ENCODE measurements at places on chromosomes 5 and 9.

GRCh38 chr9:75604661-75605060 lies 285.8 kb upstream of the PCSK5 start:
- DNase-seq, result no peak

- DNase-seq, result no peak
These were observed 32.9 kb downstream of the SCAI start for GRCh38 chr9:125110464-125110863.

DNA sequence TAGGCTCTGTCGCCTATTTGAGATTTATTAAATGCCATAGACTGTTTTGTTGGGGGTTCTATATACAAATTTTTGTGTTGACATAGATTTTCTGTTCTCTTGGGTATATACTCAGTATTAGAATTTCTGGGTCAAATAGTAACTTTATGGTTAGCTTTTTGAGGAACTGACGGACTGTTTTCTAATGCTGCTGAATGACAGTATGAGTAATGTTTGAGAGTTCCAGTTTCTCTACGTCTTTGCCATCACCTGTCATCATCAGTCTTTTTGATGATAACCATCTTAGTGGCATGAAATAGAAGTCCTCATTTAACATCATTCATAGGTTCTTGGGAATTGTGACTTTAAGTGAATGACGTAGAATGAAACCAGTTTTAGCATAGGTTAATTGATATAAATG lies 60.1 kb downstream of the CCDC171 start:
- no peak for DNase-seq

DNA sequence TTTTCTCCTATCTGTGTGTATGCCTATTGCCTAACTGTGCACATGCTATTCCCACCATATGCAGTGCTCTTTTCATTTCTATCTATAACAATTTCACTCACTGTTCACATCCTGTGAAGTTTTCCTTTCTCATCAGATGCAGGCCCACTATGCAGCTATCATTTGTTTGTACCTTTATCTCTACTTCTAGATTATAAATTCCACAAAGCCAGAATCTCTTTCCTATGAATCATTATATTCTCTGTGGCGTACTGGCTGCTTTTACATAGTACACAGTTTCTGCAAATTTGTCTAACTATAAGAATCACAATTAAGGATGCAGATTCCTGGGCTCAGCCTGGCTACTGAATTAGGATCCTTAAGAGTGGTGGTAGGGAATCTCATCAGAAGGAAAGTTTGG lies 600.8 kb upstream of the ARRDC3 start:
- DNase-seq, result no peak

- DNase-seq, result no peak
These were observed 201.2 kb upstream of the GAS1 start for GRCh38 chr9:87148331-87149104.

DNA sequence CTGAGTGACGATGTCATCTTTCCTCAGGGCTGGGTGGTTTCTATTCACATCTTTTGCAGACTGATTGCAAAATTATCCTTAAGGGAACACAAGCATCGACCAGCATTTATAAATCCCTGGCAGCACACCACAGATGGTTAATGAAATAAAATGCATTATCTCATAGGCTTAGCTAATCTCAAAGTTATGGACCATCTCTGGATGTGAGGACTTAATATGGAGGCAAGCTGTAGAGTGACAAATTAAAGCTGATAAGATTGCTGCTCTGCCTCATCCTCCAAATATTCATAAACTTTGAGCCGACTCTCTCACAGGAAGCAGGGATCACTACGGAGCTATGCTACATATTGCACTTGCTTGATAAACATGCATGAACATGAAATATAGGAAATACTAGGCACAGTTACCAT lies 663.2 kb upstream of the RGMB start:
- DNase-seq, result no peak

GRCh38 chr9:83677596-83677995 lies 30.2 kb downstream of the UBQLN1 start:
- no peak for DNase-seq

DNA sequence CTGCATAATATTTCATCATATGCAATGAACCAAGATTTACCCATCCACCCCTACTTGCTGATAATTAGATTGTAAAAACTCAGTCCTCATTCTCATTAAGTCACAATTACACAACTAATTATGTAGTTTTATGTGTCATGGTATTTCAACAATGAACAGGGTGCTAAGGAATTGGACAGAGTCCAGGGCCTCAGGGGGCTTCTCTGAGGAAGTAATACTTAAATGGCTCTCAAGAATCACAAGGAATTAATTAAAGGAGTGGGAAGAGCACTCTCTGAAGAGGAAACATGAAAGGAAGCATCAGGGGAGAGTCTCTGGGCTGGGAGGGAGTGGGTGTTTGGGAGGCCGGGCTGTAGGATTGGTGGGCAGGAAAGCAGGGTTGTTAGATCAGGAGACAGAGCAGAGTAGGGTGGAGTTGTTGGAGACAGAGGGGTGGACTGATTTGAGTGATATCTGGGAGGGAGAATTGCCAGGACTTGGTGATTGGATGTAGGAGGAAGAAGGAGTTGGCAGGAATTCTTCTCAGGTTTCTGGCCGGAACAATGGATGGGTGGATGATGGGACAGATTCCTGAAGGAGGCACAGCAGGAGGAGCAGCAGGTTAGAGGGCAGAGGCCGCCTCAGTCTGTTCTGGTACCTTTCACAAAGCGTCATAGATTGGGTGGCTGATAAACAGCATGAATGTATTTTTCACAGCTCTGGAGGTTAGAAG lies 23.0 kb upstream of the NSG2 start:
- DNase-seq, result no peak

DNA sequence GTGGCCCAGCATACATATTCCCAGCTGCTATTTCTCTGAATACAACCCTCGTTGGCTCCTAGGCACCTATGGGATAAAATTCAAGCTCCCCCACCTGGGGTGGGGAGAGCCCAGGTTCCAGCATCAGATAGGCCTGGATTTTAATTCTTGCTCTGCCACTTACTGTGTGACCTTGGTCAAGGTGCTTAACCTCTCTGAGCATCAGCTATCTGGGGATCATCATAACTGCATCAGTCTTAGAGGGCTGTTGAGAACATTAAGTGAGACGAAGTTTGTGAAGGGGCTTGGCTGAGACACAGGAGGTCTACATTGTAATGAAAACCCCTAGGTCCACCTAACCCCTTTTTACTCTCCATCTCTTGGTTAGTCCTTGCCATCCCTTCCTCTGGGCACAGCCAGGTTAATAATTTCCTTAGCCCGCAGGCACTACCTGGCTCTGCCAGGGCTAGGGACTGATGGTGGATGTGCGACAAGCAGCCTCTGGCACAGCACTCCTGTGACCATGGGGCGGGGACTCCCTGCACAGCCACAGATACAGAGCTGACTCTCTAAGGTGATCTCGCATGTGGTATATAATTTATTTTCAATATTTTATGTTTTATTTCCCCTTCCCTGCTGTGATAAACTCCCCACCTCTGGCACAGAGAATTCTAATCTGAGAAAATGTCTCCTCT lies 68.7 kb downstream of the CRB2 start:
- no peak for DNase-seq

GRCh38 chr5:11525020-11525419 lies 379.2 kb downstream of the CTNND2 start:
- no peak for DNase-seq

DNA sequence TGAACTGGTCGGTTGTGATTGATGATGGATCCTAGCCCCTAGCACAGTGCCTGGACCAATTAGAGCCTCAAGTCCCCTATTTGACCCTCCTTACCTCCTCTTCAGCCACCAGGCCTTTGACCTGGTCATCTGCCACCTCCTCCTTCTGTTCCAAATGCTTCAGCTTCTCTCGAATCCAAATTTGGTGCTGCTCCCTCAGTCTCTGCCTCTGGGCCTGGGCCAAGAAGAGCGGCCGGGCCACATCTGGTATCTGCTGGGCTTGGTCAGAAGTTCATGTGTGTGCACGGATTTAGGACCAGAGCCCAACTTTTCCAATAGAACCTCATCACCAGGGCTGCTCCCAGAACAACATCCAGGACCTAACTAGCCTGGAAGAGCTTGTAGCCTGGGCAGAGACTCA lies 6.5 kb downstream of the SLC35A4 start:
- DNase-seq, result no peak

DNA sequence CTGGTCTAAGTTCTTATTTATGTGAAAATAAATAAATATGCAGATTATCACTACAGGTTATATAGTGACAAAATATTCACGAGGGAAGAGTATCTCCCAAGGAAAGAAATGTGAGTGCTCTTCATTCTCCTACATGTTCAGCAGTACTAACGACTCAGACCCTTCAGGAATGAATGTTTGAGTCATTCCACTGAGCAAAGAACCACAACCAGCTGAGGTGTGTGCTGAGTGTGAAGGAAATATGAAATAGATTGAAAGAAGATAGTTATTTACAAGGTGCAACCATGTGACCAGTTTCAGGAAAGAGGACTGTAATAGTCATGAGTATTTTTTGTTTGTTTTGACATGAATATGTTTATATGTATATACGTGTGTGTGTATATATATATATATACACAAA lies 228.7 kb downstream of the TUSC1 start:
- DNase-seq, result no peak

GRCh38 chr9:127540664-127541041 lies 71.4 kb upstream of the STXBP1 start:
- no peak for DNase-seq

- DNase-seq, result no peak
These were observed 4.3 kb upstream of the C7 start for GRCh38 chr5:40904994-40905306.

- DNase-seq, result no peak
These were observed 6.7 kb downstream of the ADRB2 start for GRCh38 chr5:148833122-148833521.

DNA sequence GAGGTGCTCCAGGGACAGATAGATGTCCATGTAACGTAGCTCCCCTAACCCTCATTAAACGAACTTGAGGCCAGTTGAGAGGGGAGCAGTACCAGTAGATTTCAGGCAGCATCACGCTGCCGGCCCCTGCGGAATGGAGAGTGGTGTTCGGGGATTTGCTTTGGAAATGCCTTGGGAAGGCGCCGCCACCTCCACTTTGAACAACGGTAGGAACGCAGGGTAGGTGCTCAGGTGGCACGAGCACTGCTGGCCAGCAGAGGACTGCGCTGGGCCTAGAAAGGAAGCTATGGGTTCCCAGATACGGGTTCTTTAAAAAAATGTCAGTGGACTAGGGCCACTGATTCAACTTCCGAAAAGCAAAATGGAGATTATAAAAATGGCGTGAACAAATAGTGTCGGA lies 271.8 kb downstream of the FANCC start:
- no peak for DNase-seq

- no peak for DNase-seq
These were observed 38.5 kb downstream of the CYSTM1 start for GRCh38 chr5:140213370-140213983.

- no peak for DNase-seq
These were observed 6.5 kb downstream of the CTNND2 start for GRCh38 chr5:11897781-11898180.

- DNase-seq, result no peak
These were observed 605.0 kb downstream of the RAB3C start for GRCh38 chr5:59187857-59188256.

GRCh38 chr5:15700373-15700772 lies 200.4 kb downstream of the FBXL7 start:
- DNase-seq, result no peak

DNA sequence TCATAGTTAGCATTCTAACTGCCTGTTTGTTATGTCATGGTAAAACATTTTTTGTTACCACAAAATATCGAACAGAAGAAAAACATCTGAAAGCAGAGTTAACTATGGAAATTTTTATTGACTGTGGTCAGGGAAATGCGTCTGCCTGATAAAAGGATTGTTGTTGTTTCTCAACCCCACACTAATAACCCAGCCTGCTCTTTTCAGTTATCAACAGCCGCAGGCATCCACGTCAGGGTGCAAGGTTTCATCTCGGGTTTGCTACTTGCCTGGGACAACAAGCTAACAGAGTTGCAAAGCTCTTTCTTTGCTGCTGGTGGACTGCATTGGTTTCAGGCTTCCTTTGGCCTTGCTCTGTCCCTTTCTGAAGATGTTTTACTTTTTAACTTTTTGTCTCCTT lies 969.2 kb downstream of the CDH18 start:
- DNase-seq, result no peak

GRCh38 chr5:101327816-101328215 lies 424.7 kb upstream of the ST8SIA4 start:
- no peak for DNase-seq

GRCh38 chr5:107682533-107682932 lies 11.8 kb upstream of the EFNA5 start:
- no peak for DNase-seq

- DNase-seq, result no peak
These were observed 110.0 kb upstream of the PRR16 start for GRCh38 chr5:120354126-120354525.

DNA sequence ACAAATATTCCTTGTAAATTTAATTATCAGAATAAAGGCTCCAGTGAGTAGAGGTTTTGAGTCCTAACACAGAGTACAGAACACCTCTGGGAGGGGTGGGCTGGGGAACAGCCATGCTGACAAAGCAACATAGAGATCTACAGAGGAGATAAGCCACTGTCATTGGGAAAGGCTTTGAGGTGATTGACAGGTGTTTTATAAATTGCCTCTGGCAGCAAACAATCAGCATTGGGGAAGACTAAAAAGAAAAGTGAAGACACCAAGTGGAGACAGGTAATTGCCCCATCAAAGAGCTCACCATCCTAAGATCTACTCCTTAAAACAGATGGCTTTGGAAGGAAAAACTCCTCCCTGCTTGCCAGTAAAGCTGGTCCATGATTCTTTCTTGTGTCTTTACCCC lies 189.7 kb upstream of the TLE4 start:
- no peak for DNase-seq

DNA sequence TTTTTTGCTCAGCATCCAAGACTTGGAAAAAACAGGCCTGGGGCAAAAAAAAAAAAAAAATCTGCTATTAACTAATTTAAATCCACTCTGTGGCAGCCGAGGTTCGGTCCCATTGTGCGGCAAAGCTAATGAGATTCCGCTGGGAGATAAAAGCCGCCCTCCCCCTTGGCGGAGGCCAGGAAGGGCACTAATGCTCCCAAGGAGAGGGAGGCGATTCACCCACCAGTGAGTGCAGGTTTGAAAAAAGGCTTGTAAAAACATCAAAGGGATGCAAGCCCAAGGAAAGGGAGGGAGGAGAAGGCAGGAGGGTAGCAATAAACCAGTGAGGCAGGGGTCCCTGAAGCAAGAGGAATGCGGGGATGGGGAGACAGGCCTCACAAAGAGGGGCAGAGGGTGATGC lies 129.5 kb upstream of the RAPGEF1 start:
- DNase-seq, result no peak

- DNase-seq, result no peak
These were observed 617 bp upstream of the FPGS start for GRCh38 chr9:127801955-127802575.

DNA sequence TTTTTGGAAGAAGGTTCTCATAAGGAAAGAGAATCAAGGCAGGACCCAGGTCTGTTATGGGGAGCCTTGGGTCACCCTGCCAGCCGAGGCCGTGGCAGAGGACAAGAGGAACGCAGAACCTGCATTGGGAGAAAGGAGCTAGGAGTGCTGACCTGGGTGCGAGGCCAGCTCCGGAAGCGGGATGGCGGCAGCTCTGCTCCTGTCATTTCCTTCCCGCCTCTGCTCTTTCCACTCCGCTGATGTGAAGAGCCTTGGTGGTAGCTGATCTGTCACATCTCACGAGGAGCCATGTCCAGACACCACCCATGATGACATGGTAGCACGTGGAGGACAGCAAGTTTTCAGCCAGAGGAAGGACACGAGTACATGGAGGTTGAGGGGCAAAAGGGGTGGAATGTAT lies 109.5 kb upstream of the COL5A1 start:
- no peak for DNase-seq

Data from activated CD8-positive, alpha-beta memory T cell treated with anti-CD3 and anti-CD28 coated beads for 1 hour (primary cell).